ENCODE measurements at places on chromosomes 7 and 10. TPM values are rescaled to one million over a fixed set of nuclear protein-coding genes. Genes with fewer than 3 reads are reported as not detected.

The FGFR2 gene
- total RNA-seq = not detected

The PKD2L1 gene
- not detected for total RNA-seq

The LRRN3 gene
- total RNA-seq = 0.43 TPM

The ABHD11 gene
- 20.8 TPM for total RNA-seq

The SPDYE9 gene
- total RNA-seq = not detected

The CLDN4 gene
- total RNA-seq = not detected

The UNCX gene
- total RNA-seq = not detected

The SLC35G1 gene
- 6.2 TPM for total RNA-seq

The AFAP1L2 gene
- not detected for total RNA-seq

The ADRB1 gene
- total RNA-seq = not detected
